ENCODE measurements at places on chromosomes 16 and 17.

DNA sequence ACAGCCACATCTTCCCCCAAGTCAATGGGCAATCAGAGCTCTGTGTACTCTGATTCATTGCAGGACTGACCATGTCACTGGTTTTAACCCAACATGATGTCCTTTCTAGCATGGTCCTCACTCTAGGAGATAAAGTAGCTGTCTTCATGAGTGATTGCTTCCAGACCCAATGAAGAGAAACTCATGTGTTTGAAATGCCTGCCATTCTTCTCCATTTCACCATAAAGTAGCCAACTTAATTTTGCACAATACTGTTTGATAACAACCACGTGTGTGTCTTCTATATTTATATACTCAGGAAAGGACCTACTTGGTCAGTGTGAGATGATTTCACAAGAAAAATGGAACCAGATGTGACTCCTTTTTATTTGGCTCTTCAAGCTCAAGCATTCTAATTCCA is 172.5 kb downstream of the AXIN2 start:
- DNase-seq, result no peak

- DNase-seq, result no peak
Observed at GRCh38 chr17:17062356-17062755, 20.1 kb downstream of the MPRIP start.

- DNase-seq, result no peak
Observed at GRCh38 chr16:20879175-20880040, 20.8 kb downstream of the DCUN1D3 start.

- DNase-seq, result no peak
Observed at GRCh38 chr16:53821487-53821886, 117.5 kb downstream of the FTO start.

All from AG04449 (cell line).